ENCODE measurements at places on chromosomes 11 and 22. TPM values are rescaled to one million over a fixed set of nuclear protein-coding genes. Genes with fewer than 3 reads are reported as not detected.
A peak's percentile ranks its signal among the peaks of the same experiment; 100 is the strongest.

DNA sequence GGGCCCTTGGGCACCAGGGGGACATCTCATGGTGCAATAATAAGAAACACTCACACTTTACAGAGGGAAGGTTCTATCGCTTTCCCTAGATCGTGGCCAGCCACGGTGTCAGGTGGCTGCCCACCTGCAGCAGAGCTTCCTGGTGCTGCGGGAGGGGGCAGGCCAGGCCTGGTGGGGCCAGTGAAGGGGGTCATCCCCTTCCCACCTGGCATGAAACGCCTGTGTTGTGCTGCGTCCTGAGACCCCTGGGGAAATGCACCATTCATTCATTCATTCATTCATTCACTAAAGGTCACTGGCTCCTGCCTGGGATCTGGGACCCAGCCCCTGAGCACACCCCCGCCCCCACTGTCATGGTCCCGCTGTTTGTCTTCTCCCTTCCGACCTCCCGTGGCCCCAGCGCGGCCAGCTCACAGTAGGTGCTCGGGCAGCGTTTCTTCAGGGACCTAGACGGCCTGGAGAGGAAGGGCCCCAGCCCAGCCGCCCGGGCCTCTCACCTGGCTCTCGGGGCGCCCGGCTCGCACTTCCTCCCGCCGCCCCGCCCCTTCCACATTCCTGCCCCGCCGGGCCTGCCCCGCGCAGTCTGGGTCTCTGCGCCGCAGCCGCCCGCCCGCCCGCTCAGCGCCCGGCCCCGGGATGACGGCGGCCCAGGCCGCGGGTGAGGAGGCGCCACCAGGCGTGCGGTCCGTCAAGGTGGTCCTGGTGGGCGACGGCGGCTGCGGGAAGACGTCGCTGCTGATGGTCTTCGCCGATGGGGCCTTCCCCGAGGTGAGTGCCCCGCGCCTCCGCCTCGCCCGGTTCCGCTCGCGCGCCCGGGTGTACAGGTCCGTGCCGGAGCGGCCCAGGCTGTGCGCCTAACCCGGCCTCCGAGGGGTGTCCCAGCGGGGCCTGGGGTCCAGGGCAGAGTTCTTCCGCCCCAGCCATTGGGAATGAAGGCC lies at the start of gene RHOD:
Gene RHOD, plus strand, starts transcription at position 581 of the 938 bp plus-strand sequence. Its CDS starts 56 bp downstream, at position 637.
- DNase-seq = peak; percentile 89

DNA sequence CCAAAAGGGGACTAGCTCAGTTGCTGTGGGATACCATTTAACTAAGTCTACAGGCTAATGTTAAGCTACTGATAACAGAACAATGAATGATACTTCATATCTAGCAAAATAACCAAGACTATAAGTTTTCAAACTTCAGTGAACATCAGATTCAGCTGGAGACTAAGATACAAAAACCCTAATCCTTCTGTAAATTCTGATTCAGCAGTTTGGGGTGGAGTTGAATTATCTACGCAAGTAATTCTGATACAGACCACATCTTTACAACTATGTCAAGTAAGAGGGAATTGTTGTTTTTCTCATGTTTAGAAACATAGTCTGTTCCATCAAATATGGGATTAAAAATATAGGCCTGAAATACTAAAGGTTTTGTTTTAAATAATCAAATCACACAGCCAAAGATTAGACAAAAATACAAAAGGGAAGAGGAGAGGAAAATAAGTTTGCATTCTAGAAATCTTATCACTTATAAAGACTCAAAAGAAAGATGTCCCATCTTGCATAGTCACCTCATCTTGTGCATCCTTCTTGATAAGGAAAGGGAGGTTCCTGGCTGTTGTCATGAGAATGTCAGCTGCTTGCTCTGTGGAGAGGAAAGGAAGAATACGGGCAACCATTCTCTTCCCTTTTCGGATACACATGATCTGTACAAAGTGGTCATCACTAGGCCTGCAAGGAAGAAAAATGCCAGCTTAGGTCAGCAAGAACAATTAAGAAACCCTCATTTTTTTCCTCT lies 21.4 kb downstream of the PATL1 start:
- DNase-seq = no peak

GRCh38 chr11:27357250-27357649 lies 5.8 kb downstream of the CCDC34 start:
- peak; percentile 44 for DNase-seq

DNA sequence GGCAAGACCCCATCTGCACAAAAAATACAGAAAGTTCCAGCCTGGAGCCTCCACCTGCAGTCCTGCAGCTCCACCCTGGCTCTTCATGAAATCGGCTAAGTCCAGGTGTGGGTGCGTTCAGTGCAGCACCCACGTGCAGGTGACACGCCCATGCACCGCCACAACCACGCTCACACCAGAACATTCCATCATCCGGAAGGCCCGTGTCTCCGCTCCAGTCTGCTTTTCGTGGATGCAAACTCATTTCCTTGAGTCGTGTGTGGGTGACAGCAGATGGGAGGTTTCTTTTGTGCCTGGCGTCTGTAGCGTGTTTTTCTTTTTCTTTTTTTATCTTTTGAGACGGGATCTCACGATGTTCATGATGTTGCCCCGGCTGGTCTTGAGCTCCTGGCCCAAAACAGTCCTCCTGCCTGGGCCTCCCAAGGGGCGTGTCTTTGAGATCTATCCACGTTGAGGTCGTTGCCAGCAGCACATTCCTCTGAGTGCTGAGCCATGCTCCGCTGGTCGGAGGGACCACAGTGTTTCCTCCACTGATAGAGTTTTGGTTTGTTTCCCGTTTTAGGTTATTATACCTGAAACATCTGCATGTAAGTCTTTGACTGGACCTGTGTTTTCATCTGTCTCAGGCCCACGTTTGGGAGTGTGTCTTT lies 7.2 kb downstream of the PTDSS2 start:
- no peak for DNase-seq

GRCh38 chr11:72243173-72244059 lies 560 bp downstream of the PHOX2A start:
- no peak for DNase-seq

DNA sequence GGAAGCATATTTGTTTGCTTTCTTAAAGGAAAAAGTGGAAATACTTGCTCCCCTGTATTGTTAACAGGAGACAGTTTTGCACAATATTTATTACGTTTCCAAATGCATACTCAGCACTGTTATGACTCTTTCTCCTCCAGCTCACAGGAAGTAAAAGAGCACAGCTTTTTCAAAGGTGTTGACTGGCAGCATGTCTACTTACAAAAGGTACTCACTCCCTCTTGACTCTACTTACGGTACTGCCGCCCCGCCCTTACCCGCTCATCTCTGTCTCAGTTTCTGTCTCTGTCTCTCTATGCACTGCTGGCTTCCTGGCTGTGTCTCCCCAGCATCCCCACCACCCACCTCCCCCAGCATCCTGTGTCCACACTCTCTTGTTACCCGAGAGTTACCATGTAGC lies 32.2 kb upstream of the MYO18B start:
- DNase-seq = no peak

DNA sequence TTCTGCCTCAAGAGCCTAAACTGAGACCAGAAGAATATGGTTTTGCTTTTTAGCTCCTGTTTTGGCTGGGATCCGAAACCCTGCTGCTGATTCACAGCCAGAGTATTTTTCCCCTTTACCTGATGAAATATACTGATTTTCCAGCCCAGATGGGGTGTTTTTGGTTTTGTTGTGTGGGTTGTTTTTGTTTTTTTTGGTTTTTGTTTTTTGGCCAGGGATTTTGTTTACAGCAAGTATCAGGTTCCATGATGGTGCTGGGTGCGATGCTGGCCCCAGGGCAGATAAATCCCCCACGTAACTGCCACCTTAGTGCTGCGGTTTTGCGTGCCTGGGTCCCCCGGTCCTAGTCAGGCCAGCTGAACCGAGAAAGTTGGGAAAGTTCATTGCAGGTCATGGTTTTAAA lies 103.7 kb downstream of the ZBTB16 start:
- peak; percentile 68 for DNase-seq

DNA sequence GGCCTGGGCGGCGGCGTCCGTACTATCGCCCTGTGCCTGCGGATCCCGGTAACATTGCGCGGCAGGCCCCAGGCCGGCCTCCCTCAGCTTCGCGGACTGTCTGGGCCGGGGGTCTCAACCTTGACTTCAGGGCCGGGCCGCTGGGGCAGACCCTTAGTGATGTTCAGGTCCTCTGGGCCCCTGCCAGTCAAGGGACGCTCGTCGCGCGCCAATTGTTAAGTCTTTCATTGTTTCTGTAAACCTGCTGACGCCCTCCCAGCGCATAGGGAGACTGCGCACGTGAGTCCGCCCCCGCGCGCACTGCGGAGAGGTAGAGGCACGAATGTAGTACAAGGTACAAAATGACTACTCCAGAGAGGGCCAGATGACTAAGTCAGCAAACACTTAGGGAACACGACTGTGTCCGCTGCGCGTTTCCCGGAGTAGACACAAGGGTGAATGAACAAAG lies 451 bp upstream of the HDHD5 start:
- DNase-seq = peak; percentile 62

- DNase-seq = peak; percentile 59
Observed at GRCh38 chr11:65786008-65786785, 666 bp upstream of the OVOL1 start.

The ANKK1 gene
- total RNA-seq = not detected

- DNase-seq = no peak
Observed at GRCh38 chr11:102192349-102193066, 82.3 kb downstream of the YAP1 start.

- no peak for DNase-seq
Observed at GRCh38 chr11:117657794-117658193, 139.2 kb downstream of the DSCAML1 start.

DNA sequence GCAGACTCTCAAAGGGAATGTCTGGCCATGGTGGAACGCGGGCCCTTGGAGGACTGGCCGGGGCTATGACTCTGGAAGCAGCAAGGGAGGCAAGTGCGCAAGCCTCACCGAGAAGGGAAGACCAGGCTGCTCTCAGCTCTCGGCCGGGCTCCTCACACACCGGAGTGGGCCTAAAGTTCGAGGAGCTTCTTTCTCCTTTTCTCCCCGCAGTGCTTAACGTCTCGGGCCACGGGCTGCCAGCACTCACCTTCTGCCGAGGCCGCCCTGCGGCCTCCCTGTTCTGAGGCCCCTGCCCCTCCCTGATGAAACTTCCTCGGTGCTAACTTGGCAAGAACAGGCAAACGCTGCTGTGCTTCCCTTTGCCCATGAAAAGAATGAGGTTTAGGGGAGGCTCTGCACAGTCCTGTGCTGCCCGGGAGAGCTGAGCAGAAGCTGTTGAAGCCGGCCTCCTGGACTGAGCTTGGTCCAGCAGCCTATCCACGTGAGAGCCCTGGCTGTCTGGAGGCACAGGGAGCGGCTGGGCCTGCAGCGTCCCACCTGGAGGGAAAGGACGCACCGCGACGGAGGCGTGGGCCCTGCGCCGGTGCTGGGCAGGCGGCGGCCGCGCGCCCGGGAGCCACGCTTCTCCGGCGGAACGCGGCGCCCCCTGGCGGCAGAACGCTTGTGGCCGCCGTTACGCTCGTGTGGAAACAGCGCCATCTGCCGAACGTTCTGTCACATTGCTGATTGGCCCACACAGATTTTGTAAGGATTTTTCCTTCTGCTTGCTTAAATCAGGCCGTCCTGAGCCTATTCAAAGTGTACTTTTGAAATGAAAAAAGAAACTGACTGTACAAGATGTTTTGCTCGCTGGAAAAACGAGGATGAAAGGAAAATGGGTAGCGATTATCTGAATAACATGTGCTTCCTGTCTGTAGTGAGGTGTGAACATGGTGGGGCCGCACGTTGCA lies 65.0 kb upstream of the TMEM45B start:
- DNase-seq = peak; percentile 84

Measured in stomach (tissue), 19 donors.